ENCODE measurements at places on chromosomes 1 and 21. TPM values are rescaled to one million over a fixed set of nuclear protein-coding genes. Genes with fewer than 3 reads are reported as not detected.
A peak's percentile ranks its signal among the peaks of the same experiment; 100 is the strongest.

The HTR1D gene
- polyA plus RNA-seq = 9.4 TPM

The COL16A1 gene
- polyA plus RNA-seq = 8.1 TPM

The OPTC gene
- not detected for polyA plus RNA-seq

The EPS15 gene
- polyA plus RNA-seq = 10.9 TPM

The CYP4A22 gene
- not detected for polyA plus RNA-seq

The OVAAL gene
- 0.12 TPM for polyA plus RNA-seq

The REG4 gene
- not detected for polyA plus RNA-seq

The FAM72A gene
- polyA plus RNA-seq = 18.7 TPM

The ADGRB2 gene
- 6.6 TPM for polyA plus RNA-seq

The CFHR4 gene
- polyA plus RNA-seq = not detected

The ESRRG gene
- not detected for polyA plus RNA-seq

The CFHR2 gene
- polyA plus RNA-seq = not detected

- no peak for DNase-seq
These were observed 1.2 kb downstream of the FCAMR start for GRCh38 chr1:206969090-206969489.

GRCh38 chr1:48164571-48164970 is 57.9 kb upstream of the SLC5A9 start:
- DNase-seq = no peak

DNA sequence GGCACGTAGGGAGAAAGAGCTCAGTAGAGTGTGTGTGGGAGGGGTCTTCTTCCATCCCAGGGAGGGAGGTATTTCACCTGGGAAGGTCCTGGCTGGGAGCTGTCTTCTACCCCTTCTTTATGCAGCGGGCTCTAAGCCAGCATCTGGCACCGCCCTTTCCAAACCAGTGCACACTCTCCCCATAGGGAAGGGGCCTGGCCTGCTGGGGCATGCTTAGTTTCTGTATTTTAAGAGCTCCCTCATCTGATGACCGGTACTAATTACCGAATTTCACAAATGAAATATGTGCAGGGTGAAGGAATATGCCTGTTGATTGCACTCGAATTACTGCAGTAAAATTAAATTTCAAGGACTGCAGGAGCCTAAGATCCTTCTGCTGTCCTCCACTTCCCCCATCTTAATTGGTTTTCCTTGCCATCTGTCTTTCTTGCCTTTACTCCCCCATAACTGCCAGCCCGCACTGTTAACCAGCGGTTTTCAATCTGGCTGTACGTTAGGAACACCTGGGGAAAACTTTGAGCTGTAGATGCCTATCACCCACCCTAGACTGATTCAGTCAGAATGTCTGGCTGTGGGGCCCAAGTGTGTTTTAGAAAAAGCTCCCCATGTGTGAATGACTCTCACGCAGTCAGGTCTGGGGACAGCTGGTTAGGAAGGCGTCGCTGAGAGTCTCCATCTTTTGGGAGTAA is 20.1 kb downstream of the GALNT2 start:
- no peak for DNase-seq

DNA sequence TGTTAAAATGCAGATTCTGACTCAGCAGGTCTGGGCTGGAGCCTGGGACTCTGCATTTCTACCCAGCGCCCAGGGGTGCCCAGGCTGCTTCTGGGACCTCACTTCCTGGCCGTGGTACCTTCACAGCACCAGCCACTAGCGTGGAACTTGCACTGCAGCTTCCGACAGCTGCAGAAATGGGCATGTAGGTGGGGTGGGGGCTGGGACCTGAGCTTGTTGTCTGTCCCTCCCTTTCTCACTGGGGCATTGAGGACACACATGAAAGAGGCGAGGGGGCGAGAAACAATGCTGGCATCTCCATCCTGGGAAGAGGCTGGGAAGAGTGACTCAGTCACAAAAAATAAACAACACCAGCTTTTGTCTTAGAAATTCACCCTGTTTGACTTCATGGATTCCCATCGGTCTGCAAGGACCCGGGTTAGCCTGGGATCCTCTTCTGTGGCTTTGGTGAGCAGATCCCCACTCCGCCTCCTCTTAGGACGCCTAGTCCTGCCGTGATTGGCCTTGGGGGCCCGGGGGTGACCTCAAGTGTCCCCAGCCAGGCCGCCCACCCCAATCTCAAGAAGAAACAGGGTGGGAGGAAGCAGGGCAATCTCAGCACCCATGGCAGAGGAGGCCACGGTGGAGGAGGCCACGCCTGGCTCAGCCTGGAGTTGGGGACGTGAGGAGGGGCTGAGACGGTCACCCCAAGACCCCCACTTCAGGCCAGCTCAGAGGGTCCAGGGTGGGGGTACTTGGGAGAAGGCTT is 29.9 kb upstream of the POFUT2 start:
- DNase-seq = no peak

DNA sequence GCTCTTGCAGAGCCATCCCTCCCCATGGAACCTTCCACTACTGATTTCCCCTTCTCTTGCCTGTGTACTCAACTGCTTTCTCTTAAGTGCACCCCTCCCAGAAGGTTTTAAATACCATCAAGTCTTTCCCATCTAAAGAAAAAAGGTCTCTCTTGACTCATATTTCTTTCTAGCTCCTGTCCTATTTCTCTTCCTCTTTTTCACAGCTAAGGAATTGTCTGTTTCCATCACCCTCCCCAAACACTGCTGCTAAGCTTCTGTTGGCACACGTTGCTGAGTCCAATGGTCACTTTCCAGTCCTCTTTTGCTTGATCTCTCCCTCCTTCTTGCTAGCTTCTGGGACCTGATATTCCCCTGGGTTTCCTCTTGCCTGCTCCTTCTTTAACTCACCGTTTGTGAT is 13.3 kb upstream of the GNL2 start:
- DNase-seq = no peak

GRCh38 chr1:168362991-168363390 is 82.3 kb downstream of the TBX19 start:
- DNase-seq = no peak

- no peak for DNase-seq
These were observed 36.2 kb upstream of the EDEM3 start for GRCh38 chr1:184790642-184791549.

- no peak for DNase-seq
These were observed 20.6 kb upstream of the USP24 start for GRCh38 chr1:55235722-55236121.

- no peak for DNase-seq
These were observed 12.7 kb downstream of the TRPM2 start for GRCh38 chr21:44365967-44366585.

GRCh38 chr1:150696162-150696561 is 792 bp downstream of the GOLPH3L start:
- peak; percentile 5 for DNase-seq

GRCh38 chr1:55352080-55352810 is 137.1 kb upstream of the USP24 start:
- DNase-seq = no peak

DNA sequence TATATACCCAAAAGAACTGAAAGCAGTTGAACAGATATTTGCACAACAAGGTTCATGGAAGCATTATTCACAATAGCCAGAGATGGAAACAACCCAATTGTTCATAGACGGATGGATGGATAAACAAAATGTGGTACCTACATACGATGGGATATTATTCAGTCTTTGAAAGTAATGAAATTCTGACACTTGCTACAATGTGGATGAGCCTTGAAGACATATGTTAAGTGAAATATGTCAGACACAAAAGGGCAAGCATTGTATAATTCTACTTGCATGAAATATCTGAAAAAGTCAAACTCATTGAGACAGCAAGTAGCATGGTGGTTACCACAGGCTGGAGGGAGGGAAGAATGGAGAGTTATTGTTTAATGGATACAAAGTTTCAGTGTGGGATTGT is 696.1 kb downstream of the MATN1 start:
- DNase-seq = no peak

- DNase-seq = no peak
These were observed 38.4 kb upstream of the SPAG17 start for GRCh38 chr1:118223426-118223825.

GRCh38 chr1:152049291-152050083 is 12.7 kb upstream of the S100A11 start:
- no peak for DNase-seq

DNA sequence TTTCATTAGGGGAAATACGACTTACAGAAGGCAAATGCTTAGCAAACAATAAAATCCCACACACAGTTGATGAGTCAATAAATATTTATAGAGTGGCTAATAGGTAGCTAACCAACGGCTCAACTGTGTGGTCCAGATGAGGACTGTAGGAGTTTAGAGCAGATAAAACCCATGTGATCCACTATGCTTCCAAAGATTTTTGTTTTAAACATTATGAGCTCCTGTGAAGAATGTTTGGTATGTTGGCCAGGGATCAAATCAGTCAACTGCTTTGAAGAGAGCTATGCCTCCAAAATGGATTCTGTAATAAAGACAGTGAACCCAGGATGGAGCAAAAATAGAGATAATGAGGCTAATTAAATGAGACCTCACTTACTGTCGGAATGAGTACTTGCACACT is 72.3 kb upstream of the COL11A1 start:
- DNase-seq = no peak

GRCh38 chr1:173477286-173478093 is at the start of gene PRDX6:
PRDX6 (plus strand) TSS chr1:173477335; CDS start chr1:173477398, 63 bp downstream.
- DNase-seq = no peak

DNA sequence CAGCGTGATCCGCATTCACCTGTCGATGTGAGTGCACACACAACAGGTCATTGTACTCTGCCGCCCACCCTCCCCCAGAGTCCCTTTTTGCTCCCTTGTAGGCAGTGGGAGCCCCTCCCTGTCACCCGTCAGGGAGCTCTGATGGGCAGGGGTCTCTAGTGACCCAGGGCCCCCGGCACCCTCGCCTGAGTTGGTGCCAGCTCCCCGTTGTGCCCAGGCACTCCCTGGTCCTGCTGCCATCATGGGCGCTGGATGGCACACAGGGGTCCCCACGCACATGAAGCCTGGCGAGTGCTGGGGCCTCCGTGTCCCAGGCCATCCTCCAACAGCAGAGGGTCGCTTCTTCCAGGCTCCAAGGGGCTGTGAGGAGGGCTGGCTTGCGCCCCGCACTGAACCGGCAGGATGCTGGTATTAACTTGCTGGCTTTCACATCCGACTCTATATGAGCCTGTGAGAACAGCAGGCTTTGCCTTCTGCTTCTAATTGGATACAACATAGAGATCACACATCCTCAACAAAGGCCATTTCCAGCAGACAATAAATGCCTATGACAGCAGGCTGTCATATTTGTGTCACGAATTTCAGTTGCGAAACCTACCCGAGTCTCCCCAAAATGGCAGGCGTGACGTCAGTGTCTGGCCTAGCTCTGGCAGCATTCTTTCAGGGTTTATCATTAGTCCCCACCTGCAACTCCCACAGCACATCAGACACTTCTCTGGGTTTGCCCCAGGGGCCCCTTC is 35.4 kb downstream of the KIAA1614 start:
- no peak for DNase-seq

GRCh38 chr1:52659851-52660596 is 27.1 kb downstream of the SHISAL2A start:
- DNase-seq = no peak
